ENCODE measurements at places on chromosomes 1 and 21. TPM values are rescaled to one million over a fixed set of nuclear protein-coding genes. Genes with fewer than 3 reads are reported as not detected.

- no peak for DNase-seq
These were observed 172.0 kb upstream of the KIAA0040 start for GRCh38 chr1:175364424-175365076.

DNA sequence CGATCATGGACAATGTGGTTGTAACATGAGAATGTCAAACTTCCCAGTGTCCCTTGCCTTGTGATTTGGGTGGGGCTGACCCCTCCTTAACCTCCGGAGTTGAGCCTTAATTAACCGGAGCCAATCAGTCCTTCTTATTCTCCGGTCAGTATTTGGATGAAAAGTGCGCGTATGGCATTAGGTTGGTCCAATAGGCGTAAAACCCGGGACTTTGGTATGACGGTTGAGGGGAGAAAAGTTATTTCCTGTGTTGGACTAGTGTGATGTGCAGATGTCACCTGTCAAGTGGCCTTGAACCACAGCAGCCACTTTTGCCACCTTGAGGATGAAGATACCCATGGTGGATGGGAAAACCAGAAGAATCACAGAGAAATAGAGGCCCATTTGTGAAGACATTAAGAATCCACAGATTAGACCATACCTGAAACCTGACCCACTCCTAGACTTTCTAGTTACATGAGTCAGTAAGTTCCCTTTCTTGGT, 5.1 kb downstream of the PAFAH2 start:
- DNase-seq, result no peak

DNA sequence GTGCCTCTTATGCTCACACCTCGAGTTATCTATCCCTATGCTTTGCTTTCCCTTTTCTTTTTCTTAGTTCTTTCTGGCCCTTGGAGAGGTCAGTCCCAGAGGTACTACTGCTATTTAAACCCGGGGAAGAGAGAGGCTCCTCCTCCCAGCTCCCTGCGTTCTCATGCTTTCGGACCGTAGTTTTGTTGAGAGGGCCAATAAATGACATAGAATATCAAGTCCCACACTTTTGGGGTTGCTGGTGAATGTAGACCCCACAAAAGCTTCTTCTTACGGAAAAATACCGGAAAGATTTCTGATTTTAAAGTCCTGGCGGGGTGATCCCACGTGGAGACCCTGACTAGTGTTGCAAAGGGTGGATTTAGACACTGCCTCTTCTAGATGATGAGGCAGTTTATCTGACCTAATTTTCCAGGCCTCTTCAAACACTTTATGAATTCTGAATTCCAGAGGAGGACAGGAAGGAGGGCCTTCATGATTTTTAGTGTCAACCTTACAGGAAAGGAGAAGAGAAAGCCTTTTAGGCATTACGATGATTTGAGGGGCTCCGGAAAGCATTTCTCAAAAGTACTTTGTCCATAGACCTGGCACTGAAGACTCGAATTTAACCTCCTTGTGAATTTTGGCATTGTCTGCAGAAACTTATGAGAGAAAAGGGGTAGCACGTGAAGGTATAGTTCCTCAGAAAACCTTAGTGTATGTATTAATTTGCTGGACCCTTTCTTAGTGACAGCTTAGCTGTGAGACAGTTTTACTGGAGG, 694 bp downstream of the TMEM167B start:
- DNase-seq, result no peak

KRTAP19-1 gene
- not detected for polyA plus RNA-seq

KRTAP21-2 gene
- polyA plus RNA-seq, result not detected

GLIS1 gene
- 2.5 TPM for polyA plus RNA-seq

SAMD11 gene
- 45.7 TPM for polyA plus RNA-seq

- DNase-seq, result no peak
These were observed 15.9 kb upstream of the FASLG start for GRCh38 chr1:172642970-172643369.

RIMKLA gene
- 0.65 TPM for polyA plus RNA-seq

KRTAP11-1 gene
- polyA plus RNA-seq, result not detected

SERPINC1 gene
- polyA plus RNA-seq, result 0.28 TPM

DNA sequence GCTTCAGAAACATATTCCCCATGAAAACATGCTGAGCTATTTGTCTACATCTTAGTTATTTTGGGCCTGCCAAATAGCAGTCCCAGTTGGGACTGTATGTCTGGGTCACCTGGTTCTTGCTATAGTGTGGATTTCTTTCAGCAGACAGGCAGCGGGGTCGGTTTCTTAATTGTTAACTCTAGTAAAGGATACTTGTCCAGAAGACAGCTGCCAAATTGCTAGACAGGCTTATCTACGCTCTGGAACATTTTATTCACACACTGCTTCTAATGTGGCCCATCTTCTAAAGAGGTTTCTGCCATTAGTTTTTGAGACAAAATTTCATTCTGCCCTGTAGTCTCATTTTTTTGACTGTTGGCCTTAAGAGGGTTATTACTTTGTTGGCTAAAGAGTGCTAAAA, 217.9 kb downstream of the RWDD3 start:
- DNase-seq, result no peak

DNA sequence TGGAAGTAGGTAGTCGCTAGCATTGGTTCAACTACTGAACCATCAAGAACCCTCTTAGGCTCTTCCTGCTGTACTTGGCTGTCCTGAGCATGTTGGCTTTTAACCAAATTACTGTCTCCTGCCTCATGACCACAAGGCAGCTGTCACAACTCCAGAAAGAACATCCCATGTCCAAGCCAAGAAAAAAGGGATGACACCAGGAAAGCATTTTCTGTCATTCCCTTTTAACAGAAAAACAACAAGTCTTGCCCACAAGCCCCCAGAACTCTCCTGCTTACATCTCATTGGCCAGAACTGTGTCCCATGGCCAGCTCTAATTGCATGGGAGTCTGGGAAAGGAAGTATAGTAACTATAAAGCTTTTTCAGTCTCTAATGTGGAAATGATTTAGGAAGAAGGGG, 2.4 kb upstream of the RNU5D-1 start:
- no peak for DNase-seq

- no peak for DNase-seq
These were observed 78.1 kb upstream of the CSF3R start for GRCh38 chr1:36560621-36561360.

DNA sequence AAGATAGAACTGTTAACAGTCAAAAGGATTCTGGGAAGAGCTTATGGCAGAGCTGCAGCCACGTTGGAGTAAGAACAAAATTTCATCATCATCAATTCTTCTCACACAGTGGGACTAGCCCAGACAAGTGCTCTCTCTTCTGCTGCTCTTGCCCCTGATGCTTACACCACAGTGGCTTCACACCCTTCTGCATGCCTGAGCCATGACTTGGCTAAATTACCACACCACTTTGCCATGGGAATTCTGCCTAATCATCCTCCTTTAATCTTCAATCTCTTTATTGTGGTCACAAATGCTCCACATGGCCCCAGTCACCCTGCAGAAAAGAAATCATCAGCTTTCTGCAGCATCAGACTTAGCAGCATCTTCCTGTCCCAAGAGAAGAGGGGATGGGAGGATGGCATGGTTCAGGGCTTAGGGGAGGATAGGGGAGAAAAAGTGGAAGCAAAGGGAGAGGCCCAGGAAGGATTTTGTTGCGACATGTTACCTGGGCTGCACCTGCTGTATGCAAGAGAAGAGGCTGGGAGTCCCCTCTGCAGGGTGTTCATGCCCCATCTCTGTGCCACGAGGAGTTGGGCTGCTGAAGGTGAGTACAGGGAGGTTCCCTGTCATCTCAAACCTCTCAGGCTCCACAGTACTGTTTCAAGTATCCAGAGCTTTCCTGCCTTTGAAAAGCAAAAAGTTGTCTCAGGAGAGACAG, 9.0 kb upstream of the RPTN start:
- DNase-seq, result no peak

DNA sequence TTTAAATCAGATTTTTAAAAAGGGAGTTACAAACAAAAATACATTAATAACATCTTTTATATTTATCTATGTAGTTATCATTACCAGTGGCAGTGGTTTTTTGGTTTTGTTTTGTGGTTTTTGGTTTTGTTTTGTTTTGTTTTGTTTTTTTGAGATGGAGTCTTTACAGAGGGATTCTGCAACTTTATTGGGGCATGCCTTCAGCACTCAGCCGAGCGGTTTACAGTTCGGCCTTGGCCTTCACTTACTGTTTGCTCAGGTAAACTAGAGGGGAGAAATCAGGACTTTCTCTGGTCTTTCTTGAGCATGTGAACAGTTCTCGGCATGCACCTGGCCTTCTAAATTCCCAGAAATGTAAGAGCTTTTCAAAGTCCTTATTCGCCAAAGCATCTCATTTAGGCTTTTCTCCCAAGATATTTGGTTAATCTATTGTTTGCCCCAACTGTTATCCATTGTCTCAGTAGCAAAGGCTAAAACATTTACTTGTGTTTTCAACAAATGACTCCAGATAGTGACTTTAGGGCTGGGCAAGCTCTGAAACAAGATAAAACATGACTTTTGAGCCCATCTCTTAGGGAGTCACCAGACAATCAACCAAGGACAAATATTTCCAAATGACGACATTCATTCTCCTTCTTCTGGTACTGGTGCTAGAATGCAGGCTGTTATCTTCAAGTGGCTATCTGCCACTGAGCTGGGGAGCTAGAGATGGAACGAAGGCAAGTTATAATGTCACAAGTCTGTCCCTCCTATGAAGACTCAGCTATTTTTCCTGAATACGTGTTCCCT, 48.4 kb upstream of the ADORA3 start:
- no peak for DNase-seq

DNA sequence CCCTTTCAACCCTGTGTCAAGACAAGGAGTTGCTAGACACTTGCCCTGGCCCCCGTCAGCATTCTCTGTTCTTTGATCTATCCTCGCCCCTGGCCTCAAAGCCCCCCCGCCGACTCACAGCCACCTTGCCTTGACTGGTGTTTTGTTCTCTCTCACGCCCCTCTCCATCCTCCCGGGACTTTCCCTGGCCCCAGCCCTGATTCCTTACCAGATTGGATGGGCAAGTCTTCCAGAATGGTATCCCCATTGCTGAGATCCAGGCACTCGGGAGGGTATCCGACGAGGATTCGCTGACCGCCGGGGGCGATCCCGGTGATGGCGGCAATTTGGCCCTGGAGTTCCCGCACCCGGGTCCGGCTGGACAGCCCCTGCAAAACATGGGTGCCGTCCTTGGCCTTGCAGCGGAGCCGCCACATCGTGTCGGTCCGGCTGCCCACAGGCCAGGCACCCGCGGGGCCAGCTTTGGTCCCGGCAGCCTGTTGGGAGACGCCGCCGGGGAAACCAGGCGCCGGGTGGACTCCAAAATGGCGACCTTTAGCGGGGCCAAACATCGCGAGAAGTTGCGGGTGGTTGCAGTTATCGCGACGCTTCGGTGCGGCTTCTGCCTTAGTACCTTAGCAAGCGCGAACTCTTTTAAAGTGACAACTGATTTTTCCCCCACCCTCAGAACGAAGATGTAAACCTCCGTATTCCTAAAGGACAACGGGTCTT, 373 bp downstream of the YOD1 start:
- DNase-seq, result peak; percentile 93

PGBD2 gene
- polyA plus RNA-seq, result 14.2 TPM

DNA sequence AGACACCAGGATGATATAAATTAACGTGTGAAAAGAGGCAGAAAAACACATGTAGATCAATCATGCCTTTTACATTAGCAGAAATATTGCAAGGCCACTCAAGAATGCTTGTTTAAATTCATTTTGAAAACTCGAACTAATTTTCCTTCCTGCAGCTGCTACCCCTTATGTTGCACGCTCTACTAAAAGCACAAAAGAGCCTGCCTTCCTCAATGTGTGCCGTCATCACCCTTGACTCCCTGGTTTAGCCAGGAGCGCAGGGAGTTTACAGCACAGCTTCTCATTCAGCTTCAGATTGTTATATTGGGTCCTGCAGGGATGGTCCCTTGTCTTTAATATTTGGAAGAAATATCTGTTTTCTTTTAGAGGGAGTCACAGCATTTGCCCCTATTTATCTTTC, 10.1 kb upstream of the ST6GALNAC5 start:
- no peak for DNase-seq

PLA2G4A gene
- 7.9 TPM for polyA plus RNA-seq

DNA sequence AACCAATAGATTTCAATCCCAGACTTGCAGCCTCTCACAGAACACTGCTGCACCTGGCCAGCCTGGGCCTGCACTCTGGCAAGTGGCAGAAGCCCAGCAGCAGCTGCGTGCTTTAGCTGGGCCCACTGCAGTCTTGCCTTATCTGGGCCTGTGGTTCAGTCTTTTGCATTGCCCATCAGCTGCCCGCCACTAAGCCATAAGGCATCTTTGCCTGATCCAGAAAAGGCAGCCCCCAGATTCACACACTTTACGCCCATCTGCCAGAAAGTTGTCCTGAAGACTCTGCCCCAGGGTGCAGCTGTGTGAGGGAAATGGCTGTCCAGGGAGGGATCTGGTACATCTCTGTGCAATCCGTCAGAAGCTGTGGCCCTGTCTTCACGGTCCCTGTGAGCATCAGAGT, 217.0 kb downstream of the DNAH14 start:
- no peak for DNase-seq

GPR153 gene
- polyA plus RNA-seq, result 5.8 TPM

PLD5 gene
- 1.2 TPM for polyA plus RNA-seq

DNA sequence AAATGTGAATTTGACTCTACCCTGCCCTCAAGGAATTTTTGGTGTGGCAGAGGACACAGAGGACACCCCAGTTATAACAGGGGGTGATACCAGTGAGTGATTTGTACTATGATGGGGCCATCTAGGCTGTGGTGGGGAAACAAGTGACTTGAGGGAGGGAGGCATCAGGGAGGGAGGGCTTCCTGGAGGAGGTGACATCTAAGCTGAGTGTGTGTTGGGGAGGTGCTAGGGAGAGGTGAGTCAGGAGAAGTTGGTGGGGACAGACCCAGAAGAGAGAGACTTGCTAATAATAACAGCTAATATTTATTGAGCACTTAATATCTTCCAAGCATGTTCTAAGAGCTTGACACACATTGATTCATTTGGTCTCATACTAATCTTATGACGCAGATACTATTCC, 19.9 kb upstream of the TTC4 start:
- no peak for DNase-seq

POFUT2 gene
- 39.3 TPM for polyA plus RNA-seq

FALEC gene
- 0.83 TPM for polyA plus RNA-seq

TDRD10 gene
- polyA plus RNA-seq, result 1.4 TPM

F13B gene
- 0.13 TPM for polyA plus RNA-seq

PRR9 gene
- not detected for polyA plus RNA-seq

FCGR2B gene
- polyA plus RNA-seq, result 0.65 TPM

PRELP gene
- 1.3 TPM for polyA plus RNA-seq

CELA2B gene
- polyA plus RNA-seq, result 0.43 TPM

HSD3B1 gene
- polyA plus RNA-seq, result 0.78 TPM

GRCh38 chr1:185670187-185670627, 64.0 kb upstream of the HMCN1 start:
- peak; percentile 38 for DNase-seq

BRINP3 gene
- polyA plus RNA-seq, result 7.6 TPM

Data from left kidney (tissue), 8 donors.